CD4-positive, alpha-beta T cell treated with Interleukin-21 for 1 hour (primary cell): ENCODE measurements at places on chromosomes 1 and 21.
A peak's percentile ranks its signal among the peaks of the same experiment; 100 is the strongest.

- no peak for DNase-seq
Measured at GRCh38 chr1:60847391-60847790, 235.0 kb upstream of the NFIA start.

GRCh38 chr1:8992936-8993687 lies 33.1 kb downstream of the SLC2A7 start:
- no peak for DNase-seq

DNA sequence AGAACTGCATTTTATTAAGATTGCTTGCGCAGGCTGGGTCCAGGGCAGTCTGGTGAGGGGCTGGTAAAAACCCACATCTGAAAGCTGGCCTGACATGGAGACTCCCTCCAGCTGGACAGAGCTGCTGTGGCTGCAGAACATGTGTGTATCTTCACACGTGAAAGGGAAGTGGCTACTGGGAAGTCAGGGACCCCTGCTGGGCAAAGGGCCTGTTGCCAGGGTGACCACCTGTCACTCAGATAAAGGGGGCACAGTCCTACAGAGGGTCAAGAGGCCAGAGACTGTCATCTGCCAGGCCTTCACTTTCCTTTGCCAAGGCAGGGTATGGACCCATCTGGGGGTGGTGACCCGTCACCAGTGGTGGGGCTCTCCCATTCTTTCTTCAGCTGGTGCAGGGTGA lies 17.5 kb downstream of the NKAIN1 start:
- DNase-seq: no peak

DNA sequence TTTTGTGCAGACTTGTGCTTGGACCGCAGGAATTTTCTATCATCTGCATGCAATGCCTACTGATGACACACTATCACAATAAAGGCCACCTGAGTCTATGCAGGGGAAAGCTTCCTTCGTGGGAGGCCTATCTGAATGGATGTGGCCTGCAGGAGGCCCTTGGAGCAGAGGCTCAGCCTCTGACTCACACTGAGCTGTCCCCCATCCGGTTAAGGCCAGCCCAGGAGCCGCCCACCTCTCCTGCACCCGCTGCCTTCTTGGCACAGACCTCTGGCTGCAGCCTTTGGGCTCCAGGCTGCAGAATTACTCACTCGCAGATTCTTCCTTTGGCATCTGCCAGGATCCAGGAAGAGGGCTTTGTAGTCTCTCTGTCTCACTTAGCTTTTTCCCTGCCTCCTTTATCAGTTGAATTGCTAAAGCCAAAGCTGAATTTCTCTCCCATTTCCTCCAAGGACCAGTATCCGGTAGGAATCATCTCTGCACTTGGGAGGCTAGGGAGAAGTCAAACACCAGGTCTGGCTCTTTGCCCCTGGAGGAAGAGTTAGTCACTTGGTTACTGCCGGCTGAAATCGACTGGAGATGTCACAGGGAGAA lies 65.1 kb upstream of the JUN start:
- DNase-seq: no peak

GRCh38 chr1:37741130-37741529 lies 23.8 kb downstream of the EPHA10 start:
- no peak for DNase-seq

DNA sequence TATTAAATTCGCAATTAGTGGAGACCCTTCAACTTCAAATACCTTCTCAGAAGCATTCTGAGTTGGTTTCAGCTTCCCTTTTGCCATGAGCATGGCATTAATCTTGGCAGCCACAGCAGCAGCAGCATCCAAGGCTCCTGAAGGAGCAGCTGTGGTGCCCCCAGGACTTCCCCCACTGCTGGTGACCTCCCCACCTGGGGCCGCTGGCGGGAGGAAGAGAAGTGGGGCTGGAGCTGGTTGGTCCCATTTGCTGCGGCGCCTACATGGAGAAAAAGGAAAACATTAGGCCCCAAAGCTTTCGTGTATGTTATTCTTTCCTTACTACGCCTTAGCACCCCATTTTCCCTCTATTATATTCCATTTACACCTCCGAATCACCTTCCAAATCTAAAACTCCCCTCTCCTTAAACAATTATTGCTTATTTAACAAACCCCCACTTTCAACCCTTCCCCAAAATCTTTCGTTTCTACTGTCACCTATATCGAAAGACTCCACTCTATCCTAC lies 569 bp downstream of the KHDC4 start:
- no peak for DNase-seq

DNA sequence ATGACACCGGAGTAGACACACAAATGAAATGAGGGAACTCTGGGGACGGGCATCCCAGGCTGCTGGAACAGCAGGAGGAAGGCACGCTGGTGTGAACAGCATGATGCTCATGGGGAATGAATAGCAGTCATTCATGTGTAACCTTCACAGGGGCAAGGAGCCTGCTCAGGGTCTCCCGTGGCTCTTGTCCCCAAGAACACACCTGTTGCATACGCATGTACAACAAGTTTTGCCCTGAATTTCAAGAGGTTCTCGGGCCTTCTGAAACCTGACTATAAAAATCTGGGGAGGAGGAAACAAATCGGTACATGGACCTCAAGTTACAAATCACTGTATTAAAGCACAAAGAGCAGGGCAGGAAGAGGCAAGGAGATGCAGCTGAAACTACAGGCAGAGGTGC lies 93.4 kb downstream of the RRAGC start:
- no peak for DNase-seq

DNA sequence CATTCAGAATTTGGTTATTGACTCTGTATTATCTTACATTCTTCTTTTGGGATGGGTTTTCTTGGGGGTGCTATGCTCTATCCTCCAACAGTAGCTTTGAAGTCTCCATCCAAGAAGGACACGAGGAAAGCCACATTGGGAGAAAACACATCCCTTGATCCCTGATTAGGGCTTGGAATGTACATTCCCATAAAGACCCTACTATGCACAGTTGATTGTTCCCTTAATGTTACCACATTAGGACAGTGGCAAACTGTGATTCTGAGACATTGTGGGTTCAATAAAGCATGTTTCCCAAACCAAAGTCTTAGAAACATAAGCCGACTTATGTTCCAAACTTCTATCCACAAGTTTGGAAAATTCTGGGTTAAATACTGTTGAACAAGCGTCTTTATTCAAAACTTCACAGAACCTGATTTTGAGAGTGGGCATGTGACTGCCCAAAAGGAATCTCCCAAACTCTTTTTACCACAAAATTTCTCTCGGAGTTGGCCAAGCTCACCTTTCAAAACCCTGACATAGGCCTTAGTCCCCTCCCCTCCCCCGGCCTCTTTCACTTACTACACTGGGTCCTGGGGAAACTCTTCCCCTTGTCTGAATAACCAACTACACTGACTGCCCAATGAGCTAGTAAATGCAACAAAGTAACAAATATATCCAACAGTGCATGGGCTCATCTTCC lies 177.0 kb upstream of the KAZN start:
- no peak for DNase-seq

GRCh38 chr1:236066828-236067386 lies 2.0 kb upstream of the NID1 start:
- DNase-seq: peak; percentile 72

GRCh38 chr1:12434174-12434573 lies 183.8 kb downstream of the DHRS3 start:
- peak; percentile 60 for DNase-seq

DNA sequence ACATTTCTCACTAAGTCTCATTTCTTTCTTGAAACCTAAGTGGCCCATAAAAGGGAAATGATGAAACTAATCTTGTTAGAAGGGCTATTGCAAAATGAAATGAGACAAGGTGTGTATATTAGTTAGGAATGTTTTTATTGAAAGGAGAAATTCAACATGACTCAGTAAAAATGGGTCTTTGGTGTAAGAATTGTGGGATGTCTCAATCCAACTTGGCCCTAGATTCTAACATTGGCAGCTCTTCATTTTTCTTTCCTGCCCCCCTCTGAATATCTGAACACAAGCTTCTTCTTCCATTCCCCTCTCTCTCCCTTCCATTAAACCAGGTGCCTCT lies 26.8 kb upstream of the TARBP1 start:
- DNase-seq: no peak

GRCh38 chr1:60173729-60174505 lies 100.3 kb upstream of the C1orf87 start:
- DNase-seq: no peak

DNA sequence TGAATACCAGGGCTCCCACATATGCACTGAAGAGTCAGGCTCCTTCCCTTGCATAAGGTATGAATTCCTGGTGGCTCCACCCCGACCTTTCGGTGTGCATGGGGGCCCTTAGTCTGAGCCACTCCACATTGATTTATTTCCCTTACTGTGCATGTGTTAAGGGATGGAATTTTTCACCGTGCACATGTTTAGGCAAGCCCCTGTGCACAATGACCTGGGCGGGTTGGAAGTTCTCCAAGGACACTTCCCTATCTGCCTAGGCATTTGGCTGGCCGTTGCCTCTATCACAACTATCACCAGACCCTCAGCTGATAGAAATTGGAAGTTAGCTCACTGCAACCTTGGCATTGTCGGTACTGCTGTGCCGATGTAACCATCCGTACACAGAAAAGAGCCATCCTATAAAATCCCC lies 9.7 kb downstream of the S100A6 start:
- DNase-seq: no peak

- no peak for DNase-seq
Measured at GRCh38 chr21:35606146-35606545, 454.2 kb downstream of the SETD4 start.

DNA sequence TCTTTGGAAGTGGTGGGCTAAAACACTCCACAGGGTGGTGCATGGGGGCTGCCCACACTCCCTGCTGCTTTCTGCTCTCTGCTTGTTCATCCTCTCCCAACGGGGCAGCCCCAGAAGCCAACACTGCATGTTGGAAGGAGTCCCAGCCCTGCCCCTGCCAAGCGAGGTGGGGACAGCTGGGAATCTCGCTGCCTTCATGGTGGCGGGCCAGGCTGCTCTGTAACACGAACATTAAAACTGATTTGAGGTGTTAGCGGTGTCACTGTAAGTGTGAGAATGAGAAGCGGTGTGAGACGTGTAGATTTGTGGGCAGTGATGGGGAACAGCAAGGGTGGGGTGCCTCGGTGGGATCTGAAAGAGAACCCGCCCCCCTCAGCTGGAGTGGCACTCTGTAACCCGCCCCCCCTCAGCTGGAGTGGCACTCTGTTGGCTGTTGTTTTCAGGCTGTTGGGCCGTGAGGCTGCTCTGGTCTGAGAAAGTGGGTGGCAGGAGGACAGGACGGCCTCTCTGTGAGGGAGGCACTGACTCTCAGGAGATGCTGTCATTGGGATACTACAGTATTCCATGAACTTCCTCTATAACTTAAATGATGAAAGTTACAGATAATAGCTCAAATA lies 80.9 kb downstream of the PCBP3 start:
- no peak for DNase-seq

DNA sequence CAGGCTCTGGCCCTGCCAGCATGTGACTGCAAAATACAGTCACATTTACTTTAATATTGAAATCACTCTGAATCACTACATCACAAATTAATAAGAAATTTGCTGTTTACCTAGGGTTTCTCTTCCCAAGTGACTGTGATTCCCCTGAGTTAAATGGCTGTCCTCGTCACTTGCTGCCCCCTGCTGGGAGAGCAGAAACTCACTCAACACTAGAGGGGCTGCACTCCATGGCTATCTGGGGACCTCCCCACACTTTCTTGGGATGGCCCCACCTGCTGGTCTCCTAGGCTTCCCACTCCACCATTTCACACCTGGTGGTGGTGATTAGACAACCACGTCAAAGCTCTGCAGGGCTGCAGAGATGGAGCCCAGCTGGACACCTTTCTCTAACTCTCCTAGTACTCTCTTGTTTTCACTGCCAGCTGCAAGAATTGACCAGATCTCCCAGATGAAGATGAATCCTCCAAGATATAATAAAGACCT lies 63.4 kb downstream of the CD2 start:
- peak; percentile 84 for DNase-seq

- peak; percentile 58 for DNase-seq
Measured at GRCh38 chr1:174990382-174990999, 9.3 kb upstream of the CACYBP start.

DNA sequence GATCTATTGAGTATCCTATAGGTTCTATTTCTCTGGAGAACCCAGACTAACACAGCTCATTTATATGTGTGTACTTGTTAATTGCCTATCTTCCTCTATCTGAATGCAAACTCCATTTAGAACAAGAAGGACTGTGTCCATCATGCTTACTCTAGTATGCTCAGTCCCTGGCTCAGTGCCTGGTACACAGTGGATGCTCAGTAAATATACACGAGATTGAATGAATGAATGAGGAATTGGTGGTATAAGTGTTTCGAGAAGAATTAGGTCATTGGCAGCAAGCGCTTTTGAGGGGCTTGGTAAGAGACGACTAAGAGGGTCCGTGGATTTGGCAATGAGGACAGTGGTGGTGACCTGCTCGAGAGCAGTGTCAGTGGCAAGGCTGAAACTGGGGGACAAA lies 112.5 kb downstream of the CSMD2 start:
- no peak for DNase-seq

DNA sequence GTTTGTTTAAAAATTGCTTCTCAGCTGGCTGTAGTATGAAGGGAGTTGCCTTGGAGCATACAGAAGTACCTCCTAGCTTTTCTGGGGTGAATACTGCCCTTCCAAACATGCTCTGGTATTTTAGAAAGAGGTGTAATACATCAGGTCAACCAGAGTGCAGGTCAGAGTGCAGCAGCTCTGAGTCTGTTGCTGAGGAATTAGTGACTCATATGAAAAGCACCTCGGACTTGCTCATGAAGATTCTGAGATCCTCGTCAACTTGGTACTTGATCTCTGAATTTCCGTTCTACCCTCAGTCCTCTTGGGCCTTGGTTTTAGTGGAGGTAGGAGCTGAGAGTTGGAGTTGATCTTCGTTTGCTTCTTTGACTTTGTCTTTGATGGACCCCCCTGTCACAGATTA lies 67.3 kb downstream of the NOS1AP start:
- DNase-seq: no peak

- no peak for DNase-seq
Measured at GRCh38 chr1:64579767-64580166, 109.8 kb downstream of the CACHD1 start.

DNA sequence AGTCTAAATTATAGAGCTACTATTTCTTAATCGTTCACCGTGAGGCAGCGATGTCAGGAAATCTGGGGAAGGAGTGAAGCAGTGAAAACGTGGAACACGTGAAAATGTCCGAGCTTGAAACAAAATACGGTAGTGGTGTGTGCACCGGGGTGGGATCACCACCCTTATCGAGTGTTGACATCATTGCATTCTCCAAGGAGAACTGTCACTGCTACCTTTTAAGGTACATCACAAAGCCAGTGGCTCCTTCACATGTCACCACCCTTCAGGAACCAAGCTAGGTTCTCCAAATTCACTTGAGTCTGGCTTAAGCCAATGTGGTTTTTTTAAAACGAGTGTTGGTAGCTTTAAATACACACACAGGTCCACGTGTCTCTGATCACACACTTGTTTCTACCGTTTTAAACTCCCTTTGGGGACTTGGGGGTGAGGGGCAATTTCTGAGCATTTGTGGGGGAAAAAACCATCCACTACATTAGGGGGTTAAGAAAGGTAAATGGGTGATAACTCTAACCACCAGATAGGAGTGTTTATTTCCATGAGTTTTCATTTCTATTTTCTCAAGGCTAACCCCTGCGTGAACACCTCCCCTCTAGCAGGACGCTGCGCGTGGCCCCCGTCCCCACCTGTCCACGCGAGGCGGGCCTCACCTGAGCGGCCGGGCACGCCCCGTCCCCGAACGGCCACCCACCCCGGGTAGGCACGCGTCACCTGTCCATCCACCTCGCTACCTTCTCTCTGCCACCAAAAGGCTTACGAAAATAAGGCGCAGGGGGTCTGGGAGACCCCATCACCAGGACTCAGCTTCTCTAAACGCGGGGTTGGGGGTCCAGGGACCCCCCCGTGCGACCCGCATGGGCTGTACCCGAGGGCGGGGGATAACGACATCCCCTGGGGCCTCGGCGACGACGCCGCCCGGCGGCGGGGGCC lies 978 bp downstream of the PRDM15 start:
- peak; percentile 33 for DNase-seq

- DNase-seq: no peak
Measured at GRCh38 chr1:166925810-166926478, 49.4 kb downstream of the ILDR2 start.
